ENCODE measurements at places on chromosomes 13 and 19. TPM values are rescaled to one million over a fixed set of nuclear protein-coding genes. Genes with fewer than 3 reads are reported as not detected.

FXYD7 gene
- total RNA-seq: 4.0 TPM

OPA3 gene
- 10.4 TPM for total RNA-seq

LRRC4B gene
- total RNA-seq: not detected

FRY gene
- 52.1 TPM for total RNA-seq

CPAMD8 gene
- 3.6 TPM for total RNA-seq

LGALS7 gene
- not detected for total RNA-seq

THSD8 gene
- 2.8 TPM for total RNA-seq

FAM124A gene
- not detected for total RNA-seq

ANKLE1 gene
- total RNA-seq: 2.0 TPM

MAP1S gene
- total RNA-seq: 41.0 TPM

SPTBN4 gene
- 0.31 TPM for total RNA-seq

ZNF497 gene
- 0.60 TPM for total RNA-seq

EDDM13 gene
- total RNA-seq: 2.6 TPM

TMPRSS9 gene
- total RNA-seq: not detected

GNG7 gene
- total RNA-seq: 4.8 TPM

MISP3 gene
- 2.4 TPM for total RNA-seq

LHB gene
- not detected for total RNA-seq

CACNG6 gene
- total RNA-seq: not detected

DNAAF3 gene
- total RNA-seq: not detected

LACC1 gene
- total RNA-seq: 4.3 TPM

SHISA2 gene
- total RNA-seq: 0.11 TPM

NOVA2 gene
- not detected for total RNA-seq

AMER2 gene
- total RNA-seq: not detected

AP2A1 gene
- total RNA-seq: 137 TPM

TTYH1 gene
- total RNA-seq: 0.84 TPM

OR7D2 gene
- total RNA-seq: not detected

FUT1 gene
- total RNA-seq: not detected

GPR12 gene
- not detected for total RNA-seq

DAND5 gene
- not detected for total RNA-seq

PSG2 gene
- not detected for total RNA-seq

ELANE gene
- not detected for total RNA-seq

CYP4F11 gene
- not detected for total RNA-seq

LILRB1 gene
- 38.5 TPM for total RNA-seq

MAP2K2 gene
- total RNA-seq: 154 TPM

KLK11 gene
- not detected for total RNA-seq

LRG1 gene
- total RNA-seq: 1.8 TPM

OR10H3 gene
- not detected for total RNA-seq

FGF22 gene
- 0.41 TPM for total RNA-seq

LIN37 gene
- total RNA-seq: 18.2 TPM

EFNA2 gene
- not detected for total RNA-seq

RFX2 gene
- total RNA-seq: 2.4 TPM

KL gene
- total RNA-seq: not detected

CABP5 gene
- 0.38 TPM for total RNA-seq

CYP2F1 gene
- total RNA-seq: 0.93 TPM

ZNF471 gene
- 0.48 TPM for total RNA-seq

TMEM238 gene
- 5.1 TPM for total RNA-seq

All from natural killer cell (primary cell).